Activated T-helper 1 cell treated with anti-CD3 and anti-CD28 coated beads, Interleukin-12 subunit alpha, Interleukin-12 subunit beta, Interleukin-2, Interleukin-4 antibody, amounts not matched to agents 30 ng/mL and 10 ng/mL and 1 ng/mL, durations not matched to agents 14 hours and 24 hours and 36 hours (primary cell): ENCODE measurements at places on chromosomes 7 and 10. TPM values are rescaled to one million over a fixed set of nuclear protein-coding genes. Genes with fewer than 3 reads are reported as not detected.

LLCFC1 gene
- total RNA-seq = not detected in 2 replicates

PARD3 gene
- 1.7 and 2.5 TPM in 2 replicates for total RNA-seq

- no peak for DNase-seq
These were observed 368.9 kb downstream of the RPS24 start for GRCh38 chr10:78402591-78402990.

DNA sequence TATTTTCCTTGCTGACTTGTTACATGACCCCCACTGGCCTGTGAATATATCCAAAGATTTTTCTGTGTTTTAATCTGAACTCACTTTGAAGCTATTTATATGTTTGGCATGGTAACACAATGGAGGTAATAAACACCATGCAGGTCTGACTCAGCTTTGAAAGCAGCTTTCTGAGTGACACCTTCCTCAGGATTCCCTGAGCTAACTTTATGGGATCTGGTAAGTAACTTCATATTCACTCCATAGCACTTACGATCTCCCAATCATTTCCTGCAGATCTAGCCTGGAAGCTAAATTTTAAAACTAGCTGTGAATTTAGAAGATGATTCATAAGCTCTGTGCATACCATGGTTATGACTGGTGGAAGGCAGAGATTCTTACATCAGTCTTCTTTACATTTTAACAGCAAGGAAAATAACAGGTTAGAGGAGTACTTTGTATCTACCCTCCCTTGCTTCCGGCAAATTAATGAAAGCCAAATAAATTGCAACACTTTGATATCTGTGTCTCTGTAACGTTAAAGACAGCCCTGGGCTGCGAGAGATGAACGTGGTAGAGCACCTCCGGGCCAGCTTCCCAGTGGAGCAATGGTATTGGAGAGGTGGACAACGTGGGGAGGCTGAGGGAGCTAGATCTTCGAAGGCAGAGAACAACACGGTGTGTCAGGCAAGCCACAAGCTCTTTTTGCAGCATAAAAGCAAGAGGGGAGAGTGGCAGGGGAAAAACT lies 170.2 kb upstream of the KLF14 start:
- DNase-seq = no peak

GRCh38 chr7:136290351-136290750 lies 313.2 kb upstream of the MTPN start:
- DNase-seq = no peak

GRCh38 chr7:7424151-7424873 lies 111.4 kb downstream of the COL28A1 start:
- no peak for DNase-seq

- DNase-seq = no peak
These were observed 38.7 kb downstream of the CACNB2 start for GRCh38 chr10:18178854-18179483.

- DNase-seq = no peak
These were observed 15.1 kb upstream of the AOAH start for GRCh38 chr7:36739351-36739750.

- DNase-seq = peak; percentile 42
These were observed 37.5 kb downstream of the PWWP2B start for GRCh38 chr10:132434405-132435005.

DLG5 gene
- 4.0 and 4.1 TPM in 2 replicates for total RNA-seq

DNA sequence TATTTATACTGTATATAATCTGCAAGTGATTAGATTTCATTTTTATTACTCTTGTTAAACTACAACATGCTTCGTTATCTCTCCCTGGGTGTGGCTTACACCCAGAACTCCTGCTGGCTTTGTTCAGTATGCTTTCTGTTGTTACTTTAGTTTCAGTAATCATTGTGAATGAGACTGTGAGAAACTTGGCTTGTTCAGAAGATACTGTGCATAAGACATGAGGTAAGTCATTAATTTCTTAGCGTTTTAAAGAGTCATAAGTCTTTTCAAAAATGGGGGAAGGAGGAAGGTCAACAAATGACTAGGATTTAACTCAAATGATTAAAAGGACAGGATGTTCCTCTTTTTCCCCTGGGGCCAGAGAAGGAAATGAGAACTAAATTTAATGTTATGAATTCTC lies 11.6 kb upstream of the ADD3 start:
- DNase-seq = no peak

TLL2 gene
- total RNA-seq = 0.07 TPM in 1 of 2 replicates, not detected in the other

ANKRD2 gene
- not detected in 2 replicates for total RNA-seq

DNA sequence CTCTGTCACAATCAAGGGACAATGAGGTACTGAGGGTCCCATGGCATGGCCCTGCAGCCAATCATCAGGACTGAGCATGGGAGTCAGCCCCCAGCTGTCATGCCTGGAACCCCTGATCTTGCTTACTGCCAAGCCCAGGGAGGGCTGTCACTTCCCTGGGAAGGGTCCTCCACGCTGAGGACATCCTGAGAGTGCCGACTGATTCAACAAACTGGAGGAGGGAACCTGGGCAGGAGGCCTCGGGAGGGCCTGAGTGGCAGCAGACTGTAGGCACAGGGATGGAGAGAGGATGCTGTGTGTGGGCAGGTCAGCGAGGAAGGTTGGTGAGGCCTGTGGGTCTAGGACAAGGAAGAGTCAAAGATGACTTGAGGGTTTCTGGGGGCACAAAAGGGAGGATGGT lies 154.3 kb downstream of the ZNF248 start:
- DNase-seq = no peak

CDHR1 gene
- 0.47 and 0.66 TPM in 2 replicates for total RNA-seq

DNA sequence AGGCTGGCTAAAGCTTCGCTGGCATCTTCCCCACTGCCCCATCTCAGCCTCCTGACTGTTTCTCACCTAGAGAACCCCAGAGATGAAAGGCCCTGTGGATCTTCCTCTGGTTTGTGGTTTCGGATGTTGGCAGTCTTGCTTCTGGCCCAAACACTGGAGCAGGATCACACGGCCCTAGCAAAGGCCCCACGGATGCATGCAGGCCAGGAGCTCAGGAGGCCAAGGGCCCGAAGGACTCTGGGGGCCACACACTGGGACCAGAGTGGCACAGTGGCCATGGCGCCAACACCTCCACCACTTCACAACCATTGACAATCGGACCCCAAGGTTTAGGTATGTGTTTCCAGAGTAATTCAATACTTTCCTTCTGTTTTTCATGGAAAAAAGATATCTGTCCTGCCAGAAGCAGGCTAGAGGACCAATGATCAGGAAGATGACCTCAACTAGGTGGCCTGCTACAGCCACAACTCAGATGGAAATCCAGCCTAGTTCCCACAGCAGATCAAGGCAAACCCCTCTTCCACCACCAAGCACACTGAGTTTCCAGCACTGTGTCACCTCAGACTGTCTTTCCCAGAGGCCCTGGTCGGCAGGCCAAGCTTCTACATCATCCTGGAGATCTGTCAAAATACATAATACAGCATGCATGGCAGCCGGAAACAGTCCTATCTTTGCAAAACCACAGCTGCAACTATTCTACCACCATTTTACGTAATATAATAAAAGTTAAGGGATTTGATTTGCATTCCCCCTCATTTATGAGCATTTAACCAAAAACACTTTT lies 53.0 kb downstream of the CTBP2 start:
- no peak for DNase-seq

SLC13A1 gene
- 0.05 TPM in 1 of 2 replicates, not detected in the other for total RNA-seq

TAS2R41 gene
- total RNA-seq = not detected in 2 replicates

DNA sequence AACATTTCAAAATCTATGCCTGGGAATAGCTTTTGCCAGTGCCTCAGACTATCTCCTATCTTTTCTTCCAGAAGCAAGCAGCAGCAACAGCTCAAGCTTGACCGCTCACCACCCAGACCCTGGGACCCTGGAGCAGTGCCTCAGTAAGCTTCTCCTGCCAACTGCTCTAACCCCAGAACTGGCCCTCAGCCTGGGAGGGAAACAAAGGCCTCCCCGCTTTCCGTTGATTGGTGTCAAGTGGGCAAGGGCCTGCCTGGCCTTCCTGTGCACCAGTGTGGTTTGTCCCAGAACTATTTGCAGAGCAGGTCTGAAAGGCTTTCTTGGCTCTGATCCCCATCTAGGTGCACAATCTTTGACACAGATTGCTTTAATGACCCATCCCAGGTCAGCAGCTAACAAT lies 3.3 kb upstream of the ATP6V0A4 start:
- no peak for DNase-seq

GRCh38 chr10:61486738-61487396 lies 33.7 kb upstream of the TMEM26 start:
- no peak for DNase-seq

- no peak for DNase-seq
These were observed 130.4 kb downstream of the PTPN20 start for GRCh38 chr10:47041396-47042198.

MYH16 gene
- total RNA-seq = not detected in 2 replicates

TMEM140 gene
- 2.9 and 4.5 TPM in 2 replicates for total RNA-seq

GRCh38 chr7:90595342-90595800 lies 750 bp upstream of the CDK14 start:
- DNase-seq = no peak
